ENCODE measurements at places on chromosomes 3 and 15. TPM values are rescaled to one million over a fixed set of nuclear protein-coding genes. Genes with fewer than 3 reads are reported as not detected.

- no peak for DNase-seq
Measured at GRCh38 chr3:37190667-37191066, 16.3 kb upstream of the LRRFIP2 start.

DNA sequence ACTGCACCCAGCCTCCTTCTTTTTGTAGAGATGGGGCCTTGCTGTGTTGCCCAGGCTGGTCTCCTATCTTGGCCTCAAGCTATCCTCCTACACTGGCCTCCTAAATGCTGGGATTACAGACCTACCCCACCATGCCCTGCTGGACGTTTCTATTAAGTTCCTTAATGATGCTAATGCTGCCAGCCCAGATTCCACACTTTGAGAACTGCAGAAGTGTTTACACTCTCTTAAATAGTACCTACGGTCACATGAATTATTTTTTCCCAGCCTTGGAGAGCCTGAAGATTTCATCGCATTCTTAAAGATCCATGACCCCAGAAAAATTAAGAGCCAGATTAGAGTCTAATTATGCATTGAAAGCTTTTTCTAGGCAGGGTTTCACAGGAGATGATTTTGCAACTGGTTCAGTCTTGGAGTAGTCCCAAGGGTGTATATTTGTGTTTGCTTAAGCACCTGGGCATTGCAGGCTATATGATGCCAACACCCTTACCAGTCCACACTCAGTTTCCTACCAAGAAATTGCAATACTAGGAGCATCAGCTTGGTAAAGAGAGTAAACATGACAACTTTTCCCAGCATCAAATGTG is 36.6 kb downstream of the TM4SF4 start:
- DNase-seq, result no peak

Gene REC114
- total RNA-seq, result not detected

DNA sequence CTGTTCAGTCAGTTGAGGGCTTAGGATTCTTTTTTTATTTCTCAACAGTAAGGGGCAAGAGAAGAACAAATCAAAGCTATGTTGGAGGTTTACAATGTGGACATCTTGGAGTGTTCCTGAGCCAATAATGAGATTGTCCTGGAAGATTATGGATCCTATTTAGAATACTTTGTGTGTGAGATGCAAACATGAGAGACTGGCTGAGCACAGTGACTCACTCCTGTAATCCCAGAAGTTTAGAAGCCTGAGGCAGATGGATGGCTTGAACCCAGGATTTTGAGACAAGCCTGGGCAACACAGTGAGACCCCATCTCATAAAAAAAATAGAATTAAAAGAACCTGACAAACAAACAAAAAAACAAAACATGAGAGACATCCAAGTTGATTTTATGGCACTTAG is 351.6 kb downstream of the GAP43 start:
- no peak for DNase-seq

Gene CMTM8
- 13.0 TPM for total RNA-seq

DNA sequence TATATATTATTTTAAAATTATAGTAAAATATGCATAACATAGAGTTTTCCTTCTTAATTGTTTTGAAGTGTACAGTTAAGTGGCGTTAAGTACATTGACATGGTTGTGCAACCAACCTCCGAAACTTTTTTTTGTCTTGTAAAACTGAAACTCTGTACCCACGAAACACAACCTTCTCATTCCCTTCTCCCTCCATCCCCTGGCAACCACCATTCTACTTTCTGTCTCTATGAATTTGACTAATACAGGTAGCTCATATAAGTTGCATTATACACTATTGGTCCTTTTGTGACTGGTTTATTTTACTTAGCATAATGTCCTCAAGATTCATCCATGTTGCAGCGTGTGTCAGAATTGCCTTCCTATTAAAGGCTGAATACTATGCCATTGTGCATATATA is 179.4 kb downstream of the SATB1 start:
- no peak for DNase-seq

- no peak for DNase-seq
Measured at GRCh38 chr3:188108703-188109412, 45.1 kb upstream of the LPP start.

DNA sequence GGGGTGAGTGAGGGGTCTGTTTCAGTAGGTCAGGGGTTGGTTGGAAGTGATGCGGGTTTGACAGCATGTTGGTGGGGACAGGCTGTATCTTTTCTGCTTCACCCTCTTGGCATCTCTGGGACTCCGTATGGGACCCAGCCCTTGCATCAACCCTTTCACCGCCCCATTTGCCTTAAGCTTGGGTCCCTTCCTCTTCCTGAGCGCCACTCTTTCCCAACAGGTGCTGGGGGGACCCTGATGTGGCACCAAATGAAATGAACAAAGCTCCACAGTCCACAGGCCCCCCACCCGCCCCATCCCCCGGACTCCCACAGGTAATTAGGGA is 1.1 kb downstream of the EIF4G1 start:
- DNase-seq, result no peak

DNA sequence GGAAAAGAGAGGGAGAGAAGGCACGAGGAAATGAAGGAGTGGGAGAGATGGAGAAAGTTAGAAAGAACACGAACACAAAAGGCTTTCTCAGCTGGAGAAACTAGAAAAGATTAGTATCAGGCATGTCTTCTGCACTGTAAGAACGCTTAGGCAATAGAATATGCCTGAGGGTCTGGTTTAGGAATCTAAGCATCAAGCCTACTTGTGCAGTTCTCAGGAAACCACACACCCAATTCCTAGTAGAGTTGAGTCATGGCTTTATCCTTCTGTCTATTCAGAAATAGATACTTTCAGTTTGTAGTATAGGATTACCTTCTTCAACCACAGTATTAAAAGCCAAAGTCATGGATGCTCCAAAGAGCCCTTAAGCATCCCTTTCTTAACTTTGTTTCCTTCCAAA is 969.4 kb downstream of the NTRK3 start:
- DNase-seq, result no peak

DNA sequence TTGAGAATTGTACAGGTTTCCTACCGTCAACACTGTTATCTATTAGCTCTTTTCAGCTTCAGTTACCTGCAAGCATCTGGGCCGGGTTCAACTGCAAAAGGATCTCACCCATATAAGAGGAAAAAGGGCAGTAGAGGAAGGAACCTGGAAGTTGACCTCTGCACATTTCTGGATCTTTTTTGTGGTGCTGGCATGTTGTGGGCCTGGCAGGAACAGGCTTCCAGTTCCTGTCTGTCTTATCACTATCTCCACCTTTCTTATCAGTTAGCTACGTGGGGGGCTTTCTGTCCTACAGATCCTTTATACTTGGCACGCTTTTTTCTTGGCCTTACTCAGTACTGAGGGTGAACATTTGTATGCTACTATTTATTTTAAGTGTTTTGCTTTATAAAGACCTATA is 42.2 kb upstream of the TJP1 start:
- no peak for DNase-seq

Gene GOLGA8M
- total RNA-seq, result not detected

Gene WDR93
- not detected for total RNA-seq

GRCh38 chr15:70046679-70047369 is 50.9 kb downstream of the TLE3 start:
- DNase-seq, result no peak

Gene CRTC3
- 34.7 TPM for total RNA-seq

GRCh38 chr3:142586803-142587406 is 8.4 kb upstream of the ATR start:
- no peak for DNase-seq
